HFFc6 (cell line): ENCODE measurements at places on chromosomes 13 and 19. TPM values are rescaled to one million over a fixed set of nuclear protein-coding genes. Genes with fewer than 3 reads are reported as not detected.

Gene SPTBN4
- total RNA-seq: 0.44 to 0.96 TPM (median 0.51 TPM) in 3 replicates

Gene SIGLEC12
- total RNA-seq: not detected in 3 replicates

Gene LIN7B
- 10.3 and 13.0 TPM in 2 replicates for total RNA-seq

Gene URAD
- total RNA-seq: not detected in 3 replicates

Gene LGALS4
- total RNA-seq: not detected in 3 replicates

Gene MLLT1
- 62.5 to 64.7 TPM (median 64.0 TPM) in 3 replicates for total RNA-seq

Gene PEAK3
- 0.09 to 0.46 TPM (median 0.15 TPM) in 3 replicates for total RNA-seq

Gene GSX1
- not detected in 3 replicates for total RNA-seq

Gene TUBB4A
- not detected in 3 replicates for total RNA-seq

Gene LMTK3
- total RNA-seq: 0.26 to 0.86 TPM (median 0.33 TPM) in 3 replicates

Gene PNMA8B
- total RNA-seq: 0.05 to 0.17 TPM (median 0.16 TPM) in 3 replicates

Gene CYP4F2
- not detected in 3 replicates for total RNA-seq

Gene TRPM4
- 24.3 to 30.8 TPM (median 28.4 TPM) in 3 replicates for total RNA-seq

Gene METTL21C
- total RNA-seq: not detected in 3 replicates

Gene ATP8B3
- 4.2 to 7.9 TPM (median 5.5 TPM) in 3 replicates for total RNA-seq

Gene RAB8A
- 77.0 to 101 TPM (median 85.3 TPM) in 3 replicates for total RNA-seq

Gene ZNF562
- 15.6 and 22.3 TPM in 2 replicates for total RNA-seq

Gene PRR19
- 0.85 to 1.3 TPM (median 1.2 TPM) in 3 replicates for total RNA-seq

Gene LYPD5
- total RNA-seq: 0.34 to 0.72 TPM (median 0.40 TPM) in 3 replicates

Gene TMEM86B
- 1.9 to 2.7 TPM (median 2.0 TPM) in 3 replicates for total RNA-seq

Gene CCDC61
- 9.0 to 10.3 TPM (median 9.7 TPM) in 3 replicates for total RNA-seq

Gene KLK2
- not detected in 3 replicates for total RNA-seq

Gene TEX29
- total RNA-seq: not detected in 2 replicates

Gene HMGB1
- total RNA-seq: 265 to 365 TPM (median 331 TPM) in 3 replicates

Gene IZUMO2
- not detected in 2 replicates for total RNA-seq

Gene NKPD1
- not detected in 3 replicates for total RNA-seq

Gene BSPH1
- total RNA-seq: not detected in 2 replicates

Gene IGFLR1
- total RNA-seq: 0.76 to 1.4 TPM (median 1.4 TPM) in 3 replicates

Gene RASAL3
- total RNA-seq: not detected in 3 replicates

Gene ZNF536
- total RNA-seq: not detected in 2 replicates

Gene SKA3
- 13.5 to 21.4 TPM (median 20.5 TPM) in 3 replicates for total RNA-seq

Gene TGFBR3L
- total RNA-seq: 8.9 and 12.3 TPM in 2 replicates

Gene SLC15A1
- not detected in 3 replicates for total RNA-seq

Gene CLDND2
- total RNA-seq: 0.79 to 1.9 TPM (median 1.6 TPM) in 3 replicates

Gene PTGIR
- 16.3 to 24.2 TPM (median 23.4 TPM) in 3 replicates for total RNA-seq

Gene MIA
- total RNA-seq: not detected in 3 replicates
